ENCODE measurements at places on chromosomes 7 and 10.

DNA sequence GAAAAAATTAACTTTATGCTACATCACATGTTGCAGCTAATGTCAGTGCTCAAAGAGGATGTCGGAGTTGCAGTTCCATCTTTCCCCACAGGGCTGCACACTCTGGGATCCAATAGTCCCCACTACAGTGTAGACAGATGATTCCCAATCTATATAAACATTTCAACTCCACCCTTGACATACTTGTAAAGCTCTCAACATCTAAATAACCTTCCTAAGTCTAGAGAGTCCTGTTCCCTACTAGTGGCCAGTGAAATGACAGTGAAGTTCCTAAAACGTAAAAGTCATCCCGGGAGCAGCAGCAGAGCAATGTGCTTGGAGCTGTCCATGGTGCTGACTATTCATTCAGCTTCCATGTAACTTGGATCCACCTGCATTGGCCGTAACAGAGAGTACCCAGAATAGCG is 145.1 kb downstream of the GRM8 start:
- peak; percentile 72 for DNase-seq

GRCh38 chr10:46546591-46547540 is 9.6 kb downstream of the GPRIN2 start:
- peak; percentile 10 for DNase-seq

DNA sequence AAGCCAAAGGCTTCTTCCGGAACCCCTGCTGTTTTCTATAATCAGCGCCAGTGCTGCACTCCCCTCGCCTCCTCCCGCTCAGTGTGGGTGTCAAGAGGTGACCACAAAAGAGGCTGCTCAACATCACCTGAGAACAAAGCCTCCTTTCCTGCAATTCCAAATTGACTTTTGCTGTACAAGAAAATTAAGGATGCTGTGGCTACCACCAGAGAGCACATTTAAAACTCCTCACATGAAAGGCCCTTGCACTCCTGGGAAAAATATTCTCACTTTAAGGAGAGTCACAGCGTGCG is 96.4 kb downstream of the HIPK2 start:
- no peak for DNase-seq

- no peak for DNase-seq
These were observed 89.2 kb upstream of the BTBD16 start for GRCh38 chr10:122181876-122182275.

DNA sequence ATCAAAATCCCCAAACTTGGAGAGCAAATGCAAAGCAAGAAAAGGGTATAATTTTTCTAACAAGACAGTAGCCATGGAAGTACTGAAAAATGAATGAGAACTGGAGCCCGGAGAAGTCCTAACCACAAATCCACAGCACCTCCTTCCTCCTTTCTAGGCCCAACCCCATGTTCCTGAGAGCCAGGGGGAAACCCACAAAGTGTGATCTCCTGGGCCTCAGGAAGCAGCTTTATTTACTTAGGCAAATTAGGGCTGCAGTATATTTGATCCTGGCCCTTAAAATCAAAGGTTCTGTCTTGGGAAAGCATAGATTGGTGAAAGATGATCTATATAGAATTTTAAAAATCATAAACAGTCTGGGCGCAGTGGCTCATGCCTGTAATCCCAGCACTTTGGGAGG is 103.0 kb downstream of the DOCK4 start:
- no peak for DNase-seq

DNA sequence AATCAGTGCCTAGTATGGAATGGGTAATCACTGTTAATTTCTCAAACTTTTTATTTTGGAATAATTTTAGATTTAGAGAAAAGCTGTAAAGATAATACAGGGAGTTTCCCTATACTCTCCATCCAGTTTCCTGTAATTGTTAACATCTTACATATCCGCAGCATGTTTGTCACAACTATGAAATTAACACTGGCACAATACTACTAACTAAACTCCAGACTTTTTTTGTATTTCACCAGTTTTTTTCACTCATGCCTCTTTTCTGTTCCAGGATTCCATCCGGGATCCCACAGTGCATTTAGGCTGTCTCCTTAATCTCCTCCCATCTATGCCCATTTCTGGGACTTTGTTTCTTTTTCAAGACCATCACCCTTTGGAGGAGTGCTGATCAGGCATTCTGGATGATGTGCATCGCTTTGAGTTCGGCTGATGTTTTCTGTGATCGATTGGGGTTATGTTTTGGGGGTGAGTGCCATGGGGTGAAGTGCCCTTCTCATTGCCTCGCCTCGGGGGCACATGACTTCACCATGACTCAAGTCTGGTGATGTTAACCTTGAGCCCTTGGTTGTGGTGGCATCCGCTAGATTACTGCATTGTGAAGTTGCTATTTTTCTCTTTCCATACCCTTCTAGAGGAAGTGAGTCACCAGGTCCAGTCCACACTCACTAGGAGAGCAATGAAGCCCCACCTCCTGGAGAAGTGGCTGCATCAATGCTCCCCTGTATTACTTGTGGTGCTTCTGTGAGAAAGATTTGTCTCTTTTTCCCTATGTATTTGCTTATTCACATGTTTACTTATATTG is 43.9 kb upstream of the GRB10 start:
- DNase-seq = no peak

- DNase-seq = no peak
These were observed 7.7 kb downstream of the FGF8 start for GRCh38 chr10:101767966-101768790.

DNA sequence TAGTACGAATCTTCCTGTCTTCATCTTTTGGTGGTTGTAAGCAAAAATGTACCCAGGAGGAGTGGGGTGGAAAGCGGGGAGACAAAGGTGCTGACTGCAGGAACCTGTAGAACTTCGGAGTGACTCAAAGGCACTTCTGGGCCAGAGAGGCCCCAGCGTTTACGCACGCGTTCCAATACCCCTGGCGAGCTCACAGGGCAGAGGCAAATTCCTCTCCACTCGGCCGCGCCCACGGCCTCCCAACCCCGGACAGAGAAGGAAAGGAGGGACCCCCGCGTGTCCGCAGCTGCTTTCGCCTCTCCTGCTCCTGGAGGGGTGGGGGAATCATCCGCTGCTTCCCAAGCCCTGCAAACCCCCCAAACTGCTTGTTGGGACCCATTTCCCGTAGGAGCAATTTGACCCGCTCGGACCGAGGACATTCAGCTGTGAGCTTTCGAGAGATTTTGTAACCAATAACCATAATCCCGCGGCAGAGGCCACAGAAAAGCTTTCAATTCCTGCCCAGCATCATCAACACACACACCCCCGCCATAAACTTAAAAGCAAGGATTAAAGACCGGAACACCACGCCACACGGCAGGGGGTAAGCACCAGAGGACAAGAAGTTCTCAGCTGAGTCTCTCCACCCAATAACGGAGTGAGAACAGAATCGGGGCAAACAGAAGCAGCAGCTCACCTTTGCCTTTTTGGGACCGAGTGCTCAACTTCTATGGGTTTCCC is 2.3 kb downstream of the IGF2BP3 start:
- DNase-seq = peak; percentile 24

GRCh38 chr10:131146790-131147189 is 164.7 kb downstream of the TCERG1L start:
- no peak for DNase-seq

- no peak for DNase-seq
These were observed 1.3 kb downstream of the ABCB1 start for GRCh38 chr7:87599336-87599735.

GRCh38 chr10:3135006-3135405 is 37.6 kb downstream of the PITRM1 start:
- DNase-seq = no peak
